ENCODE measurements at places on chromosomes 11 and 22. TPM values are rescaled to one million over a fixed set of nuclear protein-coding genes. Genes with fewer than 3 reads are reported as not detected.

- H3K27me3 ChIP-seq, result no peaks in the 10 kb centered on the region
- no peaks in the 10 kb centered on the region for H3K36me3 ChIP-seq
- H3K27ac ChIP-seq, result no peak overlapping the region
- peaks cover 6% of the 10 kb centered on the region for H3K4me1 ChIP-seq
- no peak overlapping the region for H3K4me3 ChIP-seq
- no peak for DNase-seq
Observed at GRCh38 chr11:88352139-88352538, 14.6 kb upstream of the CTSC start.

GRCh38 chr22:31604746-31605705, 57.0 kb downstream of the PISD start:
- DNase-seq, result no peak
- H3K4me1 ChIP-seq, result peaks cover 16% of the 10 kb centered on the region
- no peaks in the 10 kb centered on the region for H3K27me3 ChIP-seq
- H3K4me3 ChIP-seq, result no peak overlapping the region

DNA sequence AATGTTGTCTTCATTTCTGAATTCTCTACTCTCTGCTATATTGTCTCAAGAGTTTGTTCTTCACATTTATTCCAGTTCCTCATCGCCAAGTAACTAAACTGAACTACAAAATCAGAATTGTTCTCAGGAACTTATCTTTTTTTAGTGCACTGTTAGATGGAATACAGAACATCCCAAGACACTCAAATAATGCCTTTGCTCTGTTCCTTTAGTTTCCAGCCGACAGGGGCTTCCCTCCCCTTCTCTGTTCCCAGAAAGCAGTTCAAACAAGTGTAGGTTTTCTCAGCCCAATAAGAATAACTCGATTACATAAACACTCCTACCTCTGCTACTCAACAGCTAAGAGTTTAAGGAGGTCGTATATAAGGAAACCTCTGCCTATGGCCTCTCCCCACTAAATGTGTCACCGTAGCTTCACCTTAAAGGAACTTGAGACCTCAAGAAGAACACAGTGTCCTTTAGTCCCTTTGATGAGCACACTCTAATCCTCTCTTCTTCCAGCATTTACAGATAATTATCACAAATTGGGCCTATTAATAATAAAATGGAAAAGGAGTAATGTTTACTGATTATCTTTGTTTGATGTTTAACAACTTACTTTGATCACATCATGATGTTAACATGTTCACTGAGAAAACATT, 6.9 kb downstream of the POU2AF3 start:
- no peaks in the 10 kb centered on the region for H3K27me3 ChIP-seq
- no peak overlapping the region for H3K4me3 ChIP-seq
- no peaks in the 10 kb centered on the region for H3K4me1 ChIP-seq

GRCh38 chr11:6629892-6630631, 10.8 kb upstream of the TPP1 start:
- no peaks in the 10 kb centered on the region for H3K27me3 ChIP-seq
- no peak overlapping the region for H3K4me3 ChIP-seq
- DNase-seq, result no peak
- H3K36me3 ChIP-seq, result peaks cover 85% of the 10 kb centered on the region

- no peaks in the 10 kb centered on the region for H3K36me3 ChIP-seq
- no peaks in the 10 kb centered on the region for H3K4me1 ChIP-seq
- H3K27me3 ChIP-seq, result no peaks in the 10 kb centered on the region
- H3K4me3 ChIP-seq, result no peak overlapping the region
- DNase-seq, result no peak
Observed at GRCh38 chr11:128621601-128622501, 34.5 kb upstream of the ETS1 start.

DNA sequence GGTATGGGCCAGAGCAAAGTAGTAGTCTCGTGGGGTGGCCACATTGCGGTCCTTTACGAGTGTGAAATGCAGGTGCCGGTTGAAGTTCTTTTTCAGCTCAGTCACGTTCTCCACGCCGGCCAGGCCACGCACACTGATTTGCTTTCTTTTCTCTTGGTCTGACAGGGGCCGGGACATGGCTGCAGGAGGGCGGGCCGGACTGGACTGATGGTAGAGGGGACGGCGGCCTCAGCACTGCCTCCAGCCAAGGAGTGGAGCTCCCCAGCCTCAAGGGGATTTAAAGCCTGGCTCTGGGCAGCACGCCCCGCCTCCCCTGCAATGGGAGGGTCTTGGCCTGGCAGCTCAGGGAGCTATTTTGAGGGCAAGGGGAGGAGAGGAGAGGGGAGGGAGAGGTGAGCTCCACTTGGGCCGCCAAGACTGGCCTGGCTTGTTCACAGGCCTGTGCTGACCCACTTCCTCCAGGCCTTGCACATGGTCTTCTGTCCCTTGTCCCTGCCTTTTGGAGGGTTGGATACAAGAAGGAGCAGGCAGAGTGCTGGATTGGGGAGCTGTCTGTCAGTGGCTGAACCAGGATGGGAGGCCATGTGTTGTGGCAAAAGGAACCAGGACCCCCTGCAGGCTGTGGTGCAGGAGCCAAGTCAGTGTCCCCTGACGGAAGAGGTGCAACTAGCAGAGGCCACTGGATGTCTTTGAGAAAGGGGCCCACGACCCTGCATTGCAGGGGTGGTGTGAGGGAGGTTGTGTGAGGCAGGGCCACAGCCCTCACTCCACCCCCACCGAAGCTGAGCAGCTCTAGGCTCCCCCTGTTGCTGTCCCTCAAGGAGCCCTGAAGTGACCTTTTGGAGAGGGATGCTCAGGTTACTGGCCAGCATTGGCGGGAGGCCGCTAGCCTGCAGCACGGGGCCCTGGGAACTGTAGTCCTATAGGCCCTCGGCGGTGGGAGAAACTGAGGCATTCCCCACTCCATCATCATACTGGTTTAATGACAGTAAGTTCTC, at the start of gene PYGM:
Gene PYGM, minus strand, starts transcription at position 253 of the 998 bp plus-strand sequence. Its CDS starts 76 bp downstream, at position 177.
- H3K27me3 ChIP-seq, result no peaks in the 10 kb centered on the region
- H3K36me3 ChIP-seq, result peaks cover 6% of the 10 kb centered on the region
- peak within 1 kb of the TSS; percentile 51 for H3K4me3 ChIP-seq
- DNase-seq, result no peak

FBLN1 gene
- 355 TPM for total RNA-seq

DNA sequence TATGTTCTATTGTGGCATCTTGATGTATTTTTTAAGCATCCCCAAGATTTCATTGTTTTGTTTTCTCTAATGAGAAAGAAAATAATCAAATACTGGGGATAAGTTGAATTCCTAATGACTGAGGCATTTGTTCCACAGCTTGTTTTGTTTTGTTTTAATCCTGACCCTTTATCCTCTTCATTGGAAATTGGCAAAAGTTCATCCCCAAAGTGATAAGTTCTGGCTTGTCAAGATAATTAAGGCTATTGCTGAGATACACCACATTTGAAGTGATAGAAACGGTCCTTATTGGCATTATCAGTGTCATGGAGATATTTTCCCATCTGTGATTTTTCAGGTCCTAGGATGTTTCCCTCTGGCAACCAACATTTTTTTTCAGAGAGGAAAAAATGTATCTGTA, 65.0 kb downstream of the SLC36A4 start:
- no peak overlapping the region for H3K4me3 ChIP-seq
- no peaks in the 10 kb centered on the region for H3K36me3 ChIP-seq
- H3K4me1 ChIP-seq, result no peaks in the 10 kb centered on the region
- H3K27ac ChIP-seq, result no peak overlapping the region

GRCh38 chr11:75428989-75429640, 3.9 kb downstream of the KLHL35 start:
- no peak overlapping the region for H3K27ac ChIP-seq
- peaks cover 10% of the 10 kb centered on the region for H3K4me1 ChIP-seq
- no peaks in the 10 kb centered on the region for H3K36me3 ChIP-seq
- no peak for DNase-seq
- peaks cover 55% of the 10 kb centered on the region for H3K27me3 ChIP-seq
- peak overlapping the region; percentile 57 for H3K4me3 ChIP-seq

ASRGL1 gene
- 6.8 TPM for total RNA-seq

DNA sequence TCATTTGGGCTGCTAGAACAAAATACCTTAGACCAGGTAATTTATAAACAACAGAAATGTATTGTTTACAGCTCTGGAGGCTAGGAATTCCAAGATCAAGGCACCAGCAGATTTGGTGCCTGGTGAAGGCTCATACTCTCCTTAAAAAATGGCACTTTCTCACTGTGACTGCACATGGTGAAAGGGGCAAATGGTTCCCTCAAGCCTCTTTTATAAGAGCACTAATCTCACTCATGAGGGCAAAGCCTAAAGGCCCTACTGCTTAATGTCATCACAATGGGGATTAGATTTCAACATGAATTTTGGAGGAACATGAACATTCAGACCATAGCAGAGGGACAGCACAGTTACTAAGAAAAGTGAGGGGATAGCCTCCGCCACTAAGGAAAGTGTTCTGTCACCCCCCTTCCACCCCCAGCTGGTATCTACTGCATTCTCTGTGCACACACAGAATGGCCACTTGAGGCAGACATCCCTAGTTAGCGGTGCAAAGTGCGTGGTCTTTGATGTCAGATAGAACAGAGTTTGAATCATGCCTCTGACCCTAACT, 47.2 kb upstream of the CEP295 start:
- DNase-seq, result no peak
- no peaks in the 10 kb centered on the region for H3K27me3 ChIP-seq
- H3K4me1 ChIP-seq, result no peaks in the 10 kb centered on the region
- H3K4me3 ChIP-seq, result no peak overlapping the region
- no peak overlapping the region for H3K27ac ChIP-seq

DNA sequence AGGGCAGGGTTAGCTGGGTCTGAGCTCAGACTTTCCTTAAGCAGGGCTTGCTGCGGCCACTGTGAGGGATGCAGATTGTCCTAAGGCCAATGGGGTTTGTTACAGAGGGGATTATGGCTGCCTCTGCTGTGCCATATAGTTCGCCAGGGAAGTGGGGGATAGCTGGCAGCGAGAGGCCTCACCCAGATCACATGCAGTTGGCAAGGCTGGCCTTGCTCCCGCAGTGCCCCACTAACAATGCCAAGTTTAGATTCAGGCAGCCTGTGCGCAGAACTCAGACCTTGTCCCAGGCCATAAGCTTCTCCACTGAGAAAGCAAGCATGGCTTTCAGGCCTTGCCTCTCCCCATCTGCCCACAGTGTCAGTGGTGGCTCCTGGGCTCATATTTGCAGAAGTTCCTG, 4.7 kb upstream of the APOL2 start:
- H3K4me1 ChIP-seq, result peaks cover 28% of the 10 kb centered on the region
- no peaks in the 10 kb centered on the region for H3K27me3 ChIP-seq
- no peak for DNase-seq
- H3K27ac ChIP-seq, result peak overlapping the region; percentile 73
- no peaks in the 10 kb centered on the region for H3K36me3 ChIP-seq
- H3K4me3 ChIP-seq, result no peak overlapping the region

Measured in esophagus muscularis mucosa (tissue), 4 donors.